NCI-H774 (cell line): ENCODE measurements at places on chromosomes 2 and 18.

GRCh38 chr2:208698114-208698513 is 291.5 kb downstream of the PTH2R start:
- no peak for DNase-seq

GRCh38 chr2:96305979-96306308 is 598 bp upstream of the SNRNP200 start:
- no peak for DNase-seq

- no peak for DNase-seq
These were observed 53.2 kb downstream of the FAM168B start for GRCh38 chr2:131039908-131040660.

DNA sequence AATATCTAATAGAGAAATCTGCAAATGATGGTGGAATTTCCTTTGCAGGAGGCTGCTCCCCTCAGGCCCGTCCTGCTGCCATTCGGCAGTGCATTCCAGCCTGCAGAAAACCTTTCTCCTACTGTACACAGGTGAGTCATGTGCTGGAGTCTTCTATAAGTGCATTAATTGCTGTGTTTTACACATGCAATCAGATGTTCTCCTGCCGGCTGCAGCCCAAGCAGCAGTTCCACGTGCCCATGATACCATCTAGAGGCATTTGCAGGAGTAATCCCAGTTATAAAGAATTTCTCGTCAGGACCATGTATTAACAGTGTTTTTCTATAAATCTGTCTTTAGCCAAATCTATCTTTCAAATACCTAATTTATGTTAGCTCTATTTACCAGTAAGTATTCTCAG is 304.7 kb upstream of the HNMT start:
- DNase-seq: peak; percentile 80

DNA sequence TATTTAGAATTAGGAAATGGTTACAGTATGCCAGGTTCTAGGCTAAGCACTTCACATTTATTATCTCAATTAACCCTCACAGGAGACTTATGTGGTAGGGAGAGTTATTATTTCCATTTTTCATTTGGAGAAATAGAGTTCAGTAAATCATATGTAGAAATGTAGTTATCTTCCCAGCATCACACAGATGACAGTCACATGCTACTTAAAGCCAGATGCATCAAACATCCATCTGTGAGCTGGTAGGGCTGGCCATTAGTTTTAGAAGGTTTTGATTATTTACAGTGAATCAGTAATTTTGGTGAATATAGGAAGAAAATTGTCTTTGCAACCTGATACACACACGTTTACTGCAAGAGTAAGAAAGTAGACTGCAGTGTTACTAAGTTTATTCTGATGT is 97.9 kb downstream of the RIT2 start:
- no peak for DNase-seq

DNA sequence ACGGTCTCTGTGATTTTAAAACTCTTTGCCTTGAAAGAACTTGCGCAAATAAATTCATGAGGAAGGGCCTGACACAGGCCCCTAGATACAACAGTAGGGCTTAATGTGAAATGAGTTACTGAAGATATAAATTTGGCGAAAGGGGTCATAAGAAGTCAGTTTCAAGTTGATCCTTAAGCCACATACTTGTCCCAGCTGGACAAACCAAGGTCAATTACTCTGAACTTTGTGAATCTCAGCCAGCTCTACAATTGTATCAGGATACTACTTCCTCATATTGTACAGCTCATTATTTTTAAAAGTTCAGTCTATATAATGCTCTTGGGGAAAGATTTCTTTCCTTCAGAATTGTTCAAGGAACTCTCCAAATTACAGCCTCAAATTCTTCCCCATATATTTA is 432.8 kb downstream of the METTL4 start:
- DNase-seq: no peak

- no peak for DNase-seq
These were observed 70.3 kb upstream of the NCK2 start for GRCh38 chr2:105674401-105674800.

DNA sequence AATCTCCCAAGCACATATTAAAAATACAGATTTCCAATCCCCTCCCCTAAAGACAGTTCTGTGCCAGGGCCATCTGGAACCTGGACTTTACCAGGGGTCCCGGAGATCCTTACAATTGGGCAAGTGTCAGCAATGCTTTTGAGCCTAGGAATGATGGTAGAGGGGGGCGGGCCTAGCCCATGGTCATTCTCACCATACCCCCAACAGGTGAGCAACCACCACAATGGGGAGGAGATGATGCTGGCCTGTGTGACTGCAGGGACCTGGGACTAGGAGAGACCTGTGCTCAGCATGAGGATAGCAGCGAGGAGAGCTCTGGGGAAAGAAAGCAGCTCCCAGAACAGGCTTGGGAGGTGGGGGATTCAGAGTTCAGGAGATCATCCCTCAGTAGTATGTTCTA is 13.9 kb upstream of the ASAP2 start:
- DNase-seq: no peak

GRCh38 chr2:72204156-72204785 is 56.6 kb upstream of the CYP26B1 start:
- no peak for DNase-seq

DNA sequence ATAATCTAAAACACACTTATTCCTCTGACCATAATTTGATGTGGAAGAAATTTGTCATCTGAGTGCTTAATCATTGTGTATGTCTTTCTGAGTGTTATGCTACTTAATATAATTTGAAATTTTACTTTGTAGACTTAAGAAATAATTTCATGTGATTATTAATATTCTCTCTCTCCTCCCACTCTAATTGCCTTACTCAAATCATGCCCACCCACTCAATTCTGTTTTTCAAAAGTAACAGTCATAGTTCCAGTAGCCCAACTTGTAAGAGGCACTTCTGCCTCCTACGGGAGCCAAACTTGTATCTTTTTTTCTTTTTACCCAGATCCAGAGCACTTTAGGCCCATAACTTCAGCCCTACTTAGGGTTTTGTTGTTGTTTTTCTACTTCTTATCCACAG is 18.5 kb upstream of the KYNU start:
- DNase-seq: no peak

GRCh38 chr2:19706332-19706731 is 195.5 kb downstream of the TTC32 start:
- DNase-seq: no peak

DNA sequence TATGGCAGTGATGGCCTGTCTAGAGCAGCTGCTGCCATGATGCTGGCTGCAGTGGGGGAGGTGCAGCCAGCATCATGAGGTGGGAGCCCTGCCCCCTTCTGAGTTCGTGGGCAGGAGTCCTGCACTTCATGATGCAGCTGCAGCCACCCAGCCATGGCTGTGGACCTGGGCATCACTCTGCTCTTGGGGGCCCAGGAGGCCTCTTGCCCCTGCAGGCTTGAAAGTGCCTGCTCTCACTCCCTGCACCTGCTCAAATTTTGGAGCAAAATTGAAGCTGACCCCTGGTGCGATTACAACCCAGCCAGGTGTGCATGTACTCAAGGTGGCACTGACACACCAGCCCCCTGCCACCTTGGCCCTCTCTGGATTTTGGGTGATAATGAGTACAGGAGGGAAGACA is 712.9 kb downstream of the NUP35 start:
- DNase-seq: no peak

GRCh38 chr2:72140621-72140960 is 7.1 kb downstream of the CYP26B1 start:
- DNase-seq: no peak

GRCh38 chr18:31819925-31820229 is 59.2 kb upstream of the SLC25A52 start:
- no peak for DNase-seq

- no peak for DNase-seq
These were observed 26.0 kb upstream of the C1QL2 start for GRCh38 chr2:119184512-119184911.

GRCh38 chr2:30276455-30276911 is 45.1 kb downstream of the LBH start:
- DNase-seq: no peak

GRCh38 chr2:170054997-170055396 is 123.0 kb upstream of the MYO3B start:
- no peak for DNase-seq
